ENCODE measurements at places on chromosomes 7 and 10. TPM values are rescaled to one million over a fixed set of nuclear protein-coding genes. Genes with fewer than 3 reads are reported as not detected.

MSS51 gene
- total RNA-seq = 4.1 TPM

CDNF gene
- total RNA-seq = 3.1 TPM

- H3K4me1 ChIP-seq = no peaks in the 10 kb centered on the region
- peaks cover 14% of the 10 kb centered on the region for H3K36me3 ChIP-seq
- H3K27ac ChIP-seq = no peak overlapping the region
- no peaks in the 10 kb centered on the region for H3K27me3 ChIP-seq
- no peak for DNase-seq
- H3K4me3 ChIP-seq = no peak overlapping the region
These were observed 8.4 kb downstream of the RARRES2 start for GRCh38 chr7:150332852-150333635.

FBH1 gene
- 93.2 TPM for total RNA-seq

DNA sequence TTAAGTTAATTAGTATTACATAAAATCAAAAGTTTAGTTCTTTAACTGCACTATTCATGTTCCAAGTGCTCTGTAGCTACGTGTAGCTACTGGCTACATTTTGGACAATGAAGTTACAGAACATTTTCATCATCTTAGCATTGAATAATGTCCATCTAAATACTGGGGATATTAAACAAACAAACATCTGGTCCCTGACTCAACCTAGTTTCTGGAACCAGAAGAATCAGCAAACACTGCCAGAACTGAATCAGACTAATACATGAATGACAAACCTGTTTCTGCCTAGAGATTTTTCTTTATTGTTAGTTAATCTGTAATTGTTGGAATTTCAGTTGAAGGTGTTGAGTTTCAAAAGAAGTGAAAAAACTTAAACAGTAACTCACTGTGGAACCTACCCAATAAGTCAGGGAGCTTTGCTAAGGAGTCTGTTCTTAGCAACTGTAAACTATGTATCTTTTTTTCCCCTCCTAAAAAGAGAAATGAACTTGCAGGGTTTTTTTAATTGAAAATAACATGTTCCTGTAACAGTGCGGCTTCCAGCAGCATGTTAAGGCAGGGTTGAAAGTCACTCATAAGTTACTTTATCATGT lies 58.3 kb downstream of the CDK13 start:
- peak; percentile 28 for DNase-seq
- peaks cover 6% of the 10 kb centered on the region for H3K36me3 ChIP-seq
- no peak overlapping the region for H3K4me3 ChIP-seq
- H3K27ac ChIP-seq = no peak overlapping the region

GRCh38 chr10:107442035-107442505 lies 277.6 kb upstream of the SORCS1 start:
- H3K27me3 ChIP-seq = no peaks in the 10 kb centered on the region
- no peaks in the 10 kb centered on the region for H3K4me1 ChIP-seq
- H3K4me3 ChIP-seq = no peak overlapping the region
- H3K36me3 ChIP-seq = no peaks in the 10 kb centered on the region

SPDYE6 gene
- total RNA-seq = not detected

- no peak for DNase-seq
- H3K4me3 ChIP-seq = no peak overlapping the region
- peaks cover 8% of the 10 kb centered on the region for H3K36me3 ChIP-seq
- H3K27ac ChIP-seq = no peak overlapping the region
- H3K27me3 ChIP-seq = no peaks in the 10 kb centered on the region
- H3K4me1 ChIP-seq = peaks cover 18% of the 10 kb centered on the region
These were observed 37.8 kb upstream of the GARS1 start for GRCh38 chr7:30556840-30557239.

GRCh38 chr7:78055001-78055573 lies 256.5 kb downstream of the PHTF2 start:
- no peak for DNase-seq
- H3K4me3 ChIP-seq = no peak overlapping the region
- H3K36me3 ChIP-seq = no peaks in the 10 kb centered on the region
- no peaks in the 10 kb centered on the region for H3K27me3 ChIP-seq
- no peak overlapping the region for H3K27ac ChIP-seq

PNLIPRP2 gene
- total RNA-seq = 1.0 TPM

DNA sequence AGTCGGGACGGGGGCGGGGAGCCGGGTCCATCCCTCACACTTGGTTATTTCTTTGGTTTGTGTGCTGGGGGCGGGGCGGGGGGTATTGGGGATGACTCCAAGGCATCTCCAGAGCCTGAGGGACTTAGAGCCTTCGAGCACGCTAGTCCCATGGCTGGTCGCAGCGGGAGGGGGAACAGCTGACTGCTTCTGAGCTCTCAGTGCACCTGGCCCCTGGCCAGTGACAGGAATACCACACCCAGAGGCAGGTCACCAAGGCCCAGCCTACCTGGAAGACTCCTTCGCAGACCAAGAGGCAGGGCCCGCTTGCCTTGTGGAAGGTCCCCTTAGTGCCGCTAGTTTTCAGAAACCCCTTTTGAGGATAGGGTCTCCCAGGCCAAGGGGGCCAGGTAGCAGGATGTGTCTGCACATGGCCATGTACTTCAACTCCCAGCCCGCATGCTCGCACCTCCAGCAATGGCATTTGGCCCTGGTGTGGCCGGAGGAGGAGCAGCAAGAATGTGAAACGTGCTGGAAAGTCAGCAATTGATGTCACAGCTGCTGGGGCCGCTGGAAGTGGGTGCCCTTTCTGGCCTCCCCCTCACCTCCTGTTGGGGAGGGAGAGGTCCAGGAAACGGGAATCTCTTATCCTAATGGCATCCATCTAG lies 40.3 kb downstream of the AGAP3 start:
- peaks cover 22% of the 10 kb centered on the region for H3K36me3 ChIP-seq
- H3K4me3 ChIP-seq = no peak overlapping the region
- H3K27ac ChIP-seq = no peak overlapping the region
- no peak for DNase-seq
- no peaks in the 10 kb centered on the region for H3K27me3 ChIP-seq

ASB15 gene
- total RNA-seq = not detected

GRCh38 chr7:30778255-30779025 lies 7.2 kb downstream of the MINDY4 start:
- no peaks in the 10 kb centered on the region for H3K27me3 ChIP-seq
- no peak overlapping the region for H3K4me3 ChIP-seq
- H3K4me1 ChIP-seq = no peaks in the 10 kb centered on the region
- DNase-seq = no peak

DNA sequence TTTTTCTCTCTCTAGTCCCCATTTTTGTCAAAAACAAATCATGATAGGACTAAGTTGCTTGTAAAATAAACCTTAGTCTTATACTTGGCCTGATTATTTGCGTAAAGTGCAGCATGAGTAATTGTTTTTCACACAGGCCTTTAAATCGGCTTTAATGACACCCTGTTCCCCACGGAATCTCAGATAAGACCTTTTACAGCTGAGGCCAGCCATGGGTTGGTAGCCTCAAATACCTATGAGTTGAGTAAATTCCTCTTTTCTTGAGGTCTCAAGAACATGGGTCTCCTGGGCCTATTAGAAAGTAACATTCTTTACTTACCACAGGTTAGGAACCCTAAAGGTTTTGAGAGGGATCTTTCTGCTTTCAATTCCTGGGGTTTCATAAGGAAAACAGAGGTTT lies 761.0 kb upstream of the PHF14 start:
- H3K36me3 ChIP-seq = no peaks in the 10 kb centered on the region
- no peak for DNase-seq
- no peaks in the 10 kb centered on the region for H3K4me1 ChIP-seq
- H3K27me3 ChIP-seq = no peaks in the 10 kb centered on the region
- H3K4me3 ChIP-seq = no peak overlapping the region

DNA sequence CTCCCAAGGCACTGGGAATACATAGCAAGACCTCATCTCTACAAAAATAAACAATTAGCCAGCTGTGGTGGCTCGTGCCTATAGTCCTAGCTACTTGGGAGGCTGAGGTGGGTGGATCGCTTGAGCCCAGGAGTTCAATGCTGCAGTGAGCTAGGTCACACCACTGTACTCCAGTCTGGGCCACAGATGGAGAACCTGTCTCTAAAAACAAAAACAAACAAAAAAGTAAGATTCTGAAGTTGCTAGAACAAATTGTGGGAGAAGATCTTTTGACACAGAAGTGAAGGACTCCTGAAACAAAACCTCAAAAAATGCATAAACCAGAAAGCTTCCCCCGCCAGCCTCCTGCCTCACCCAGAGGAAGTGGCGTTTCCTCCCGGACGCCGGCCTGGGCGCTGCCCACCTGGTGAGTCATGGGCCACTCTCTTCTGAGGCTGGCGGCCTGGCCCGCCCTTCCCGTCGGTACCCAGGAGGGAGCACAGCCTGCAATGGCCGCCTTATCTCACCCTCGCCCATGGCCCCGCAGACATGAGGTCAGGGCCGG lies 25.4 kb upstream of the ELN start:
- H3K27ac ChIP-seq = no peak overlapping the region
- no peak for DNase-seq
- H3K4me1 ChIP-seq = peaks cover 19% of the 10 kb centered on the region
- no peak overlapping the region for H3K4me3 ChIP-seq
- H3K36me3 ChIP-seq = no peaks in the 10 kb centered on the region

DNA sequence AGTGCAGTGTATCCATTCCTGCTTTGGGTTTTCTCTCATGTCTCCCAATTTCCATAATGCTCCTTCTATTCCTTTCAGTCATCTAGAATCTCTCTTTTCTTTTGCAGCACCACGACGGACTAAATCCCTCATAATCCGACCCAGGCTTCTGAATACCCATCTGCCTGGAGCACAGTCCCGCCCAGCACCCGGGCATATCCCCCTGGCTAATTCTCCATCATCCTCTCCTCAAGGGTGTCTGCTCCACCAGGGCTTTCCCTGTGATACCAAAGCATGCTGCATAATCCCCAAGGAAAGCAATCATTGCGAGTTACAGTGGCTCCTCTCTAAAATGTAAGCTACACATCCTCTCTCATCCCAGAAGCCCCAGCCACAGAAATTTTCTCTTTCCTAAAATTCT lies 321.9 kb downstream of the CCDC3 start:
- no peaks in the 10 kb centered on the region for H3K36me3 ChIP-seq
- peaks cover 27% of the 10 kb centered on the region for H3K27me3 ChIP-seq
- DNase-seq = no peak
- no peaks in the 10 kb centered on the region for H3K4me1 ChIP-seq

PRF1 gene
- 5.1 TPM for total RNA-seq

TUBAL3 gene
- not detected for total RNA-seq

ADAP1 gene
- total RNA-seq = 34.2 TPM
